ENCODE measurements at places on chromosomes 16 and 17. TPM values are rescaled to one million over a fixed set of nuclear protein-coding genes. Genes with fewer than 3 reads are reported as not detected.

GRAPL gene
- 0.25 TPM for total RNA-seq

RNF222 gene
- total RNA-seq, result not detected

CTF1 gene
- 0.92 TPM for total RNA-seq

TMEM235 gene
- total RNA-seq, result not detected

Measured in aortic smooth muscle cell (primary cell).